Sigmoid colon (tissue), 7 donors: ENCODE measurements at places on chromosomes 5 and 9.

- DNase-seq: no peak
These were observed 1207.1 kb upstream of the CDH18 start for GRCh38 chr5:21195145-21195544.

- DNase-seq: no peak
These were observed 92.9 kb downstream of the ANKRD18A start for GRCh38 chr9:38527503-38527902.

DNA sequence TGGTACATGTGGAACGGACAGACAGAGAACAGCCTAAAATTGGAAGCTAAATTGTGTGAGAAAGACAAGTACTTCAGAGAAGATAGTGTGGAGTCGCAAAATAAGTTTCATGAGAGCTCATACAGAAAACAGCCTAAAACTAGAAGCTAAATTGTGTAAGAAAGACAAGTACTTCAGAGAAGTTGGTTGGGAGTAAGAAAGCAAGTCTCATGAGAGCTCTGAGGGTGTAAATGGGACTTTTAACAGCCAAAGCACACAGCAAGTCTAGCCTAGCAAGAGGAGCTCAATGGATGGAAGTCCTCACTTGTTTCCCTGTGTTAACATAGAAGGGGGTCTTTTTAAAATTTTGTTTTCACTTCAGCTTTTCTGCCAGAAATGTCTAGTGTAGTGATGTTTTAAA is 93.1 kb downstream of the STK32A start:
- DNase-seq: no peak

GRCh38 chr5:602466-603035 is 9.6 kb upstream of the CEP72 start:
- DNase-seq: peak; percentile 38

DNA sequence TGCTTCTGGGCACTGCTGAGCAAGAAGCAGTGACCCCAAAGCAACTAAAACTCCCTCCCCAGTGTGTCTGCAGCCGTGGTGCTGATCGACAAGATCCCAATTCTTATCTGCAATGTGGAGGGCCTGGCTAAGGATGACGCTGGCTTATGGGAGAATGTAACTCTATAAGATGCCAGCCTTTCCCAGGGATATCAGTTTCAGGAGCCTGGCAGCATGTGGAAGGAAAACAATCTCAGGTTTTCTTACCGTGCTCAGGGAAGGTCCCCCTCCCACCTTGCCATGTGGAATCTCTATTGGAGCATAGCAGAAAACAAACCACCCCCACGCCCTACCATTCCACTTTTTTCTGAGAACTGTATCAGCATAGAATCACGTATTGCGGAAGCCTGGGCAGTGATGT is 87.7 kb upstream of the PTPN3 start:
- no peak for DNase-seq

DNA sequence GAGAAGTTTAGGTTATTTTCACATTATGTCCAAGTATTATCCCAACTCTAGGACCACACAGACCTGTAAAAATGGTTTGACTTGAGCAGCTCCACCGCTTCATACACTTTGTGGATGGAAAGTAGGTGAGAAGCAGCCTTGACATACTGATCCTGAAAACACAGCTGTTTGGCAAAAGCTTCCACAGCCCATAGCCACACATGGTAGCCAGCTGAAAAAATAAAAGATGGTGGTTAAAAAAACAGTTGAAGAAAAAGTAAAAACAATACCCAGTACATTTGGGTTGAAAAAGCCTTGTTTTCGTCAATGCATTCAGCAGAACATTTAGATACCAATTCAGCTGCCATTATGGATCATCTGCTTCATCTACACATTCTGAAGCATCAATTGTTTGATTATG is 36.7 kb downstream of the GEMIN5 start:
- no peak for DNase-seq

GRCh38 chr5:124394700-124395245 is 351.7 kb downstream of the ZNF608 start:
- no peak for DNase-seq

GRCh38 chr5:154479944-154480750 is 2.1 kb upstream of the HAND1 start:
- no peak for DNase-seq

GRCh38 chr9:89466451-89467277 is 31.2 kb downstream of the SEMA4D start:
- DNase-seq: peak; percentile 53

- no peak for DNase-seq
These were observed 22.6 kb upstream of the CSF1R start for GRCh38 chr5:150108711-150109514.

DNA sequence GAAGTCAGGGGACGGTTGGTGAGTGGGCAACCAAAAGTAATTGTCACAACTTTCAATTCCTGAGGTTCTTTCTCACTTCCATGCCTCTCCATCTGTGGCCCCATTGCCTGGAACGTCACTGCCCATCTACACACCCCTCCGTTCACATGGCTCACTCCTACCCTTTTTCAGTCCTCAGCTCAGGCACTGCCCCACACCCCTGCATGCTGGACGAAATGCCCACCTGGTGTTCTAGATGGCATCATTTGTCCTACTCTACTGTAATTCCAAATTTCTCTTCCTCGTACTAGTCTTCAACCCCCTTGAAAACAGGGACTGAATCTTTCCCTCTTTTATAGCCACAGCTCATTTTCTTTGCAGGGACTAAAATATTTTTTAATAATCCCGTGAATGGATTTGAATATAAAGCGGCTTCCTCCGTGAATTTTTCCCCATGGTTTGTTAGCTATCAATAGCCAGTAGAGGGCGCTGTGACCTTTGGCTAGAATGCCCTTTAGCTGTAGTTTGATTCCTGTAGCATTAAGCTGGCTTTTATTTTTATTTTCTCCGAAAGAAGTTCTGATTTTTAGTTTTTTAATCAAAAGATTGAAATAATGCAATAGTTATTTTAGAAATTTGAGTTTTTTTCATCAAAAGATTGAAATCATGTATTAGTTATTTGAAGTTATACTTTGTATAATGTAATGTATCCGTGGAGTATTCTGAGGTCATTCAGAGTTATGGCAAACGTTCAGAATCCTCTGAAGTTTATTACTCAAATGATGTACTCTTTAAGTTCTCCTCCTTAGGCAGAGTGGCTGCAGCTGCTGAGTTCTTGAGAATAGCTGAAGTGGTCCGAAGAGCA is 232.1 kb downstream of the SH3GL2 start:
- DNase-seq: peak; percentile 70

DNA sequence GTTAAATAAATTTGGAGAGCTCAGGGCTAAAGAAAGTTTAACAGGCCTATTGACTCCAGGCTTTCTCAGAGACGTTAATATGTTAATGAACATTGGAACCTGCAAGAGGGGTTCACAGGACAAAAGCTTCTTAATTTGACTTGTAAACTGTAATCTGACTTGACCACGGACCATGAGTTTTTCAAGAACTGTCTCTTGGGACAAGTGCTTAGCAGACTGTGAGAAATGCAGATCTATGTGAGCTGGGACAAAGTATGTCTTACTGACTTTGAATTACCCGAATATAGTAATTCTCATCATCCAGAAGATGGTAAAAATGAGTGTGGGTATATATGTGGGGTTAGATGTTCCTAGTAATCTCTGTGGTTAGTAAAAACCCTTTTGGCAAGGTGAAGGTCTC is 186.6 kb downstream of the ATP10B start:
- no peak for DNase-seq

GRCh38 chr5:155049569-155050383 is 36.2 kb downstream of the KIF4B start:
- no peak for DNase-seq

DNA sequence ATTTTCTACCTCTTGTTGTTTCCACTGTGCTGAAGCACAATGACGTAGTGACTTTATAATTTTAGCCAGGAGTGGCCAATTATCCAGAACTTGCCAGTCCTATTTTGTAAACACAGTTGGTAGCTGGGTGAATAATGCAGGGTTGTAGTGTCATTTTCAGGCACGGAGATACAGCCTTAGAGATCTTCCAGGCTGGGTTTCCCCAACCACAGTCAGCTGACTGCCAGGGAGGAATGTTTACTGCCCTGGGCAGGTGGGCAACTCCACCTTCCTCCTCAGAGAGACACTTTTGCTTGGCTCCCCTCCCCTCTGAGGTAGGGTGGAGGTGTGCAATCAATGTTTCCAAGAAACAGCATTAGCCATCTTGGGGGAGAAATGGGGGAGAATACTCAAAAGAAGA is 228.1 kb upstream of the NR4A3 start:
- DNase-seq: no peak

DNA sequence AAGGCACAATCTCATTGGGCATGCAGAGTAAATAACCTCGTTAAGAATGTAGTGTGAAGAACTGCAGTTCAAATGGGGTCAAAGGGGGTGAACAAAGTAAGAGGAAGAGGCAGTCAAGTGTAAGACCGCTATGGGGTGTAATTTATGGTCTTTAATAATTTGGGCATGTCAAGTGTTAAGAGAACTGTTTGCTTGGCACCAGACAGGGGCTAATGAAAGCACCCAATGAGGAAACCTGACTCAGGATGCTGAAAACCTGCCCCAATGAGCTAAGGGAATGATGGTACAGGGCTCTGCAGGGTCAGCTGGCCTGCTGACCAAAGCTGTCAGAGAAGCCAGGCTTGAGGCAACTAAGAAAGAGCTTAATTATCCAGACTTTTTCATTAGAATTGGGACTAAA is 368.1 kb downstream of the DTWD2 start:
- DNase-seq: no peak

- DNase-seq: no peak
These were observed 127.1 kb downstream of the PRDM6 start for GRCh38 chr5:123215929-123216702.

GRCh38 chr5:155418960-155419579 is 405.5 kb downstream of the KIF4B start:
- DNase-seq: no peak

- DNase-seq: no peak
These were observed 60.0 kb downstream of the CSNK1G3 start for GRCh38 chr5:123571927-123572326.

DNA sequence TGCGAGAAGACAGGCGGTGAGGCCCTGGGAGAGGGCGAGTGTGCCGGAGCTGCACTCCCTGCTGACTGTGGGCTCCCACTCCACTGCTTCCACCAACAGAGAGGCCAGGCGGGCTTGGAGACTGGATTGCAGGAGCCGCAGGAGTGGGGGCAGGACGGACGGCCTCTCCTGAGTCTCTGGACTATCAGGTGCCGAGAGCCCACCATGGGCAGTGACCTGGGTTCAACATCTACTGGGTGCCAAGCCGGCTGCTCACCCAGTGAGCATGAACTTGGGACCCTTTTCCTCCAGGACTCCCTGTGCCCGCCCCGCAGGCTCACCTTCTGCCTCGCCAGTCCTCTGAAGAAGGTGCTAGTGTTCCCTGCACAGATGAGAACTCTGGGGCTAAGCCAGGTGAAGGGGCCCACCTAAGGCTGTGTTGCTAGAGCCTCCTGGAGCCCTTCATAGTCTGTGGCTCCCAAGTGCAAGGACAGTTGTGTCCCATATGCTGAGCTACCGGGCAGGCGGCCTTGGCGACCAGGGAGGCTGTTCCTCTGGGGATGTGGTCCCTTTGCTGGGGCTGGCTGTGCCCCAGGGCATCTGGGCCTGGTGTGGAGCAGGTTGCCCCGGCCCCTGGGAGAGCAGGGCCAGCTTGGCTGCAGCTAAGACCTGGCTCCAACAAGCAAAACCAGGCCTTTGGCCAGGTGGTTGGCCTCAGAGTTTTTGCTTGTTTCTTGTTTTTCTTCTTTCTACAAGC is 77.7 kb upstream of the PHYKPL start:
- DNase-seq: peak; percentile 50

DNA sequence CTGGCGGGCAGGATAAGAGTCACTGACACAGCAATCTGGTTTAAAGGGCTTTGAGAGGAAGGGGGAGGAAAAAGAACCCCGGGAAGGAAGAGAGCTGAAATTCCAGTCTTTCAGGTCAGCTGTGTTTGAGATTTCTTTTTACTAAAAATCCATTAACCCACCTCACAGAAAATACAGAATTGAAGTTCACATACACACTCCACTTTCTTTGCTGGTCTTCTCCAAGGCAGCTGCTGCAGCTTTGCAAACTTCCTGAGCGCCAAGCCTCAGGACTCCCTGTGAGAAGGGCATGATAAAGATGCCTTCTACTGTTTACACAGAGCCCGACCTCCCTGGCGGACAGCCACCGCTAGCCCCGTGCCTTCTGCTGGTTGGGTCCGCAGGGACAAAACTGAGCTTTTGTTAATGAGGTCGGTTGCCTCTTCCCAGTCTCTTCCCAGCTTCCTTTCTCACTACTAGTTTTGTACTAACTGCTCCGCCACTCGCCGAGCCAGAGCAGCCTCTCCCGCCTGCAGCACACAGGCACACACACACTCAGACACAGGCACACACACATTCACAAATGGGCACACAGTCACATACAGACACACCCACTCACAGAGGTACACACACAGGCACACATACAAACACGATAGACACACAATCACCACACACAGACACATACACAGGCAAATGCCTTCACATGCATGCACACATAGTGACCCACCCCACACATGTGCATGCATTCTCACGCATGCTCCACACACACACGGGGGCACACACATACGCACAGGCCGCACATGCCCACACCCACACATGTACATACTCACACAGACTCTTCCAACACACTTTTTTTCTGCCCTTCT is at the start of gene FREM1:
FREM1 (minus strand) TSS at position 468 of the 845 bp plus-strand sequence. CDS start 41,451 bp downstream, outside the sequence.
- peak; percentile 80 for DNase-seq

DNA sequence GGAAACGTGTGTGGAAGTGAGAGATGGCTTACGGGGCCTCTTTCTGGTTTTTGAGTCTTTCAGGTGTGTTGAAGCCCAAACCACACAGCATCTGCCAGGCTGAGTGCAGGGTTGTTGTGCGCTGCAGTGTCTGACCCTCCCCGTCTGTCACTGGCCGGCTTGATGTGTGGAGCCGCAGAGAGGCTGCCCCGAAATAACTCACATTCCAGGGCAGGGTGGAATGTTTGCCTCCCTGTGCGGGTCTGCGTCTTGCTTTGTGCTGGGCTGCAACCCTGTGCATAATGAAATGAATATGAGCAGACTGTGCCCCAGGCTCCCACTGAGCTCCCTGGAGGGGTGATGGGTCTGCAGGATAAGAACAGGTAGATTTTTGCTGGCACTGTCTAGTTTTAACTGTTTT is 9.9 kb upstream of the PLEKHG4B start:
- no peak for DNase-seq
